Thoracic aorta endothelial cell (primary cell): ENCODE measurements at places on chromosomes 2 and 18. TPM values are rescaled to one million over a fixed set of nuclear protein-coding genes. Genes with fewer than 3 reads are reported as not detected.

The ATP8B1 gene
- 85.6 and 95.1 TPM in 2 replicates for total RNA-seq

The ANKRD39 gene
- 6.8 and 9.1 TPM in 2 replicates for total RNA-seq

The PTPRN gene
- not detected in 2 replicates for total RNA-seq

The CMPK2 gene
- total RNA-seq, result 1.1 and 1.9 TPM in 2 replicates

The MDH1B gene
- total RNA-seq, result 0.27 and 0.65 TPM in 2 replicates

The TRIM43 gene
- total RNA-seq, result 0.07 TPM in 1 of 2 replicates, not detected in the other

The ATG9A gene
- total RNA-seq, result 39.1 and 67.8 TPM in 2 replicates

The CPLX4 gene
- total RNA-seq, result not detected in 2 replicates

The KCNS3 gene
- total RNA-seq, result 0.53 and 3.0 TPM in 2 replicates

The COPS9 gene
- 86.7 and 140 TPM in 2 replicates for total RNA-seq

The ACTR3 gene
- total RNA-seq, result 481 and 539 TPM in 2 replicates

The ASB18 gene
- total RNA-seq, result not detected in 2 replicates

The EML4 gene
- total RNA-seq, result 43.1 and 48.8 TPM in 2 replicates

The ASPRV1 gene
- 0.13 and 0.14 TPM in 2 replicates for total RNA-seq

The GREB1L gene
- total RNA-seq, result 1.1 and 1.7 TPM in 2 replicates

The LIMS3 gene
- total RNA-seq, result 3.8 and 5.3 TPM in 2 replicates

The CARF gene
- total RNA-seq, result 4.0 and 5.7 TPM in 2 replicates

The IL18RAP gene
- 0.07 TPM in 1 of 2 replicates, not detected in the other for total RNA-seq

The VWC2L gene
- not detected in 2 replicates for total RNA-seq

The MTIF2 gene
- 43.2 and 43.6 TPM in 2 replicates for total RNA-seq

The HOXD13 gene
- total RNA-seq, result not detected in 2 replicates

The CNPPD1 gene
- total RNA-seq, result 19.5 and 20.2 TPM in 2 replicates

The DCDC2C gene
- not detected in 2 replicates for total RNA-seq

The CCDC148 gene
- 0.14 and 0.27 TPM in 2 replicates for total RNA-seq

The FSHR gene
- not detected in 2 replicates for total RNA-seq

The ELOA2 gene
- not detected in 2 replicates for total RNA-seq

The LINC00305 gene
- total RNA-seq, result not detected in 2 replicates

The TUBB8B gene
- not detected in 2 replicates for total RNA-seq

The ZNF396 gene
- total RNA-seq, result 0.40 and 1.3 TPM in 2 replicates
